ENCODE measurements at places on chromosomes 6 and 20.

GRCh38 chr20:50487397-50487796, 22.8 kb upstream of the PTPN1 start:
- DNase-seq = no peak

DNA sequence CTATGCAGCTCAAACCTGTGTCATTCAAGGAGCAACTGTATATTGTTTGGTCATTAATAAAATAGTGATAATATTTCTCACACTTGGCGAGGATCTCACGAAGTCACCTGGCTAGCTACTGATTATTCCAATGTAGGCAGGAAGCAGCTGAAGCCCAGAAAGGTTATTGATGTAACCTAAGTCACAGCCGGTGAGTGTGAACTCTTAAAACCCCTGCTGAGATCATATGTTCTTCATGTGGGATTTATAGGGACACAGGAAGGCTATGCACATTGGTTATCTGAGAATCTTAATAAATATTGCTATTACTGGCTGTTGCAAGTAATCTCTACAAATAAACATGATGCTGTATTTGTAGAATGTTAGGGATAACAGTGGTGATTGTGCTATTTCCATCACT, 161.4 kb downstream of the TBC1D7 start:
- no peak for DNase-seq

DNA sequence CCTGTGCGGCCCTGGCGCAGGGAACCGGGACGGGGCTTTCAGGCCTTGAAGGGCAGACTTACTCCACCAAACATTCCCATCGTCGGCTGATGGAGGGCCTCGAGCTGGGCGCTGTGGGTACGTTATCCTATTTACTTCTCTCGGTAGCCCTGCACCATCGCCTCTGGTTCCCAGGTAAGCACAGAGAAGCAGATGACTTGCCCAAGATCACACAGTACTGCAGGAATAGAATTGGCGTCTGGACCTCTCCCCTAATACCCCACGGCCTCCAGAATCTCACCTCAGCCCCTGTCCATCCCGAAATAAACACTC, 46.4 kb downstream of the PDYN start:
- DNase-seq = no peak

DNA sequence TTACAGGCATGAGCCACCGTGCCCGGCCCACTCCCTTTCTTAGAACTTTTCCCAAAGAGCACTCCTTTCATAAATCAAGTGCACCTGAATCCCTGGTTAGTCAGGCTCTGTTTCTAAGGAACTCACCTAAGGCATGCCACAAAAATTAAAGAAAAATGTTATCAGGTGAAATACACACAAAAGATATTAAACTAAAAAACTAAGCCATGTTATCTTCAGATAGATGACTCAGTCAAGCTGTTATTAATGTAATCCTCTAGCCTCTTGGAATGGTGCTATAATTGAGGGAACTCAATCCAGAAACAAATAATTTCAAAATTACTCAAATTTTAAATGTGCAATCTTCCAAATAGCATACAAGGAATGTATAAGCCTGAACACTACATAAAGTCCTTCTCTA, 83.0 kb downstream of the TENT5A start:
- DNase-seq = no peak

DNA sequence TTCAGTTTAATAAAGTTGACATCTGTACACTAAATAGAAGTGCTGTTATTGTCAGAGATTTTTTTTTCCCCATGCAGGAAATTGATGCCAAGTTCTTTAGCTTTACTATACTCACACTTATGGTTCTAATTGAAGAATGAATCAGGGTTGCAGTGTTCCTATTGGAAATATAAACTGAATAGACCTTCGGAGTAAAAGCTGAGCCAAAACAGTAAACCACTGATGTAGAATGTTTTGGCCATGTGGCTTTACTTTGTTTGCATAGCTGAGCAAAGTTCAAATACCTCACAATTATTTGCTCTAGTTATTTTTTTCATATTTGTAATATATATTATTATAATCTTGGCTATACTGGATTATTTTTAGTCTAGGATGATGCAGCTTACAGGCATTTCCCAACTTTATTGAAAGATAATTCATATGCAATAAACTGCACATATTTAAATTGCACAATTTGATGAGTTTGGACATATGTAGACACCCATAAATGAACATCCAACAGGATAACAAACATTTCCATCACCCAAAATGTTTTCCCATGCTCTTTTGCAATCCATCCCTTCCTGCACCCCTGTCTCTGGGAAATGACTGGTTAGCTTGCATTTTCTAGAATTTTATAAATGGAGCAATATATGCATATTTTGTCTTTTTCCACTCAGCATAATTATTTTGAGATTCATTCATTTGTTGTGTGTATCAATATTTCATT, 105.8 kb upstream of the NOX3 start:
- DNase-seq = no peak

- no peak for DNase-seq
Observed at GRCh38 chr6:56246541-56246880, 869 bp downstream of the COL21A1 start.

GRCh38 chr20:57316795-57317201, 12.8 kb upstream of the SPO11 start:
- no peak for DNase-seq

GRCh38 chr20:61662968-61663331, 402.7 kb downstream of the TAF4 start:
- DNase-seq = no peak

GRCh38 chr6:166105341-166106075, 62.1 kb downstream of the TBXT start:
- no peak for DNase-seq

- no peak for DNase-seq
Observed at GRCh38 chr6:170435766-170436165, 117.3 kb downstream of the PSMB1 start.

DNA sequence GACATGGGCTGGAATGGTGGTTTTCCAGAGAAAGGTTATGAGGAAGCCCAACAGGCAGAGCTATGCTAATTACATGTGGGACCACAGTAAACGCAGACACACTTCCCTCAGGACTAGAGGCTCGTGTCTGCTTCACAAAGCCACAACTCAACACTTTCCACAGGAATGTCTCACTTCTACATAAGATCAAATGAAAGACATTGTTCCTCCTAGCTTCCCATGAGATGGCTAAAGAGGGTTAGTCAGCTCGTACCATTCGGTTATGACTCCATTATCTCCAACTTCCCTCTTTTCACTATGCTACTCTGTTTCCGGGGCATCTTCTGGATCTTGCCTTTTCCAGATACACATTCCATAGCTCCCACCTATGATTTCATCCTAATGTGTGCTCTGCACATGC, 29.1 kb upstream of the ZC3H12D start:
- DNase-seq = no peak

- DNase-seq = no peak
Observed at GRCh38 chr20:19757487-19758132, 448 bp upstream of the RIN2 start.

GRCh38 chr20:10110151-10110550, 75.4 kb downstream of the ANKEF1 start:
- DNase-seq = no peak

DNA sequence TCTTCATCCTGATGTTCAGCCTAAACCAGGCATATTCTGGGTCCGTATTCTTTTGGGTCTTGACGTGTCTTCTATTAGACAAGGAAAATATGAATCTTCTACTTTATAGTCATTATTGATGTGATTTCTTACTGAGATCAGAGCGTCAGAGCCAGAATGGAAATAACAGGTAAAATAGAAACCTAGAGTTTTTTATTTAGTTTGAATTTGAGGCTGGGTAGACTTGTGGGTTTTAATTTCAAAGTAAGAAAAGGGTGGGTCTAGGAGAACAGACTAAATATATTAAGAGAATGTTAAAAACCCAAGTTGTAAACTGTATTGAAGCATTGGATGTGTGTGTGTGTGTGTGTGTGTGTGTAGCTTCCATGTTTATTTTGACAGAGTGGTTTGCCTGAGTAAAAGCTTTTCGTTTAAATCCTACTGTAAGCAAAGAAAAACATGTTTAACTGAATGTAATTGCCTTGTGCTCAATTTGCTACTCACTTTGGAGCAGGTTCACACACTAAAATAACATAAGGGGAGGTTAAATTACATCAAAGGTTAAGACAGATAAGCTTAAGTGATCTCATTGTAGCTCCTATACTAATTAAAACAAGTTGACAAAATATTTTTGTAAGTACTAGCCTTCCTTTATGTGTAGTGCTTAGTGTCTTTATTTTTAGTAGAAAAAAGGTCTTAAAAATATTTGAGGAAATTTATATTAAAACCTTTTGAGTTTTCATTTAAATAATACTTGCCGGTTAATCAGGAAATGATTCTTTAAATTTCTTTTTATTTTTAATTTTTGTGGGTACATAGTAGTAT, 17.4 kb downstream of the HECA start:
- DNase-seq = no peak

DNA sequence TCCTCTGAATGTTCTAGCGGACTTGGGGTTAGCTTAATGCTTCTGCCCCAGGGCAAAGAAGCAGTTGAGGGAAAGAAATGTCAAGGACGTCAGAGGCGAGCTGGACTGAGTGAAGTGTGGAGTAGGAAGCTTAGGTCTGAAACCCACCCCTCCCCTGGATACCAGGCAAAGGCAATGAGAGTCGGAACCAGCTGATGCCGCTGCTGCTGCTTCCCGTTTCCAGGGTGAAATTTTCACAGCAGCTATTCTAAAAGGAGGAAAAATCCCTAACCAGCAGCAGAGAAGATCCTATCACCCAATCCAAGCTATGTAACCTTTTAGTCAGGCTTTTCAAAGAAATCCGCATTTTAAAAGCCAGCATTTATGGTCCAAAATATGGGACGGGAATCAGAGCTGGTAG, 564.3 kb downstream of the LMBRD1 start:
- no peak for DNase-seq

DNA sequence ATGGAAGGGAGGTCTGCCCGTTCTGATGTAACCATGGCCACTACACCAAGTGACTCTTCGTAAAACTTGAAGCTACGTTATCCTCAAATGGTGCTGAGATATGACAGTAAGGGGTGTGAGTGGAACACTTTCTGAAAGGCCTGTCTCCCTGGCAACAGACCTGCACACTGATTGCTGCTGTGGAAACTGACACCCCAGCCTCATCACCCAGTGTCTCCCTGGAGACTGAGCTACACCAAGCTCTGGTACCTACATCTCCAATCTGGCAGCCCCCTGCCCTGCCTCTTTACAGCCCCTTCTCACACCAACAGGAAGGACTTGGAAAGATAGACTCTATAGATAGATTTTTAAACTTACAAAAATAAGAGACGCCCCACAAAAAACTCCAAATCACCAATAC, 13.2 kb downstream of the PI16 start:
- no peak for DNase-seq

DNA sequence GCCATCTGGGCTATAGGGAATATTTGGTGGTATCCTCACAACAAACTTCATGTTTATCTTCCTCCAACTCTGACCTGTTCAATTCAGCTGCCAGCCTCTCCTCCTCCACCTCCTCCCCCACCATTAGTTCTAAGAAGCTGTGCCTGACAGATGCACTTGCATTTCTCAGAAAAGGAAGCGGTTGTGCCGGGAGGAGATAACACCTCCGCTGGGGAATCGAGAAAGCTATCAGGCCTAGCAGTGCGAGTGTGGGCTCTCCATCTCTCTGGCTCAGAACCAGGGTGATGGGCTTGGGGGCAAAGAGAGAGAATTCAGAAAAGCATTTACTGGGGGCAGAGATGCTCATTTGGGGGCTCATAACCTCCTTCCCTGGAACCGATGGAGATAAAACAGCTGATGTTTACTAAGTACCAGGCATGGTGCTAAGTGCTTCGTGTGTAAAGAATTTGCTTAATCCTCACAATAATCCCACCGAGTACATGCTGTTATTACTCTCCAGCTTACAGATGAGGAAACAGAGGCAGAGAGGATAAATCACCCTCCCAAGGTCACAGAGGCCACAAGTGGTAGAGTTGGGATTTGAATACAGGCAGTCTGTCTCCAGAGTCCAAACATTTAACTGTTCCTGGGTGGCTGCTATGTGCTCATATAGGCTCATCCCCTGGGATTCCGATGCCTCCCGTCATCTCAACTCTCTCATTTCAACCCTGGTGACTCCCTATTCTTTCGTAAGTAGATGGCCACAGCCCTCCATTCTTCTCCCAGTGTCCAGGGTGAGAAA, 38.3 kb downstream of the COX4I2 start:
- peak; percentile 18 for DNase-seq

GRCh38 chr6:158789115-158789917, 29.9 kb downstream of the EZR start:
- peak; percentile 28 for DNase-seq

DNA sequence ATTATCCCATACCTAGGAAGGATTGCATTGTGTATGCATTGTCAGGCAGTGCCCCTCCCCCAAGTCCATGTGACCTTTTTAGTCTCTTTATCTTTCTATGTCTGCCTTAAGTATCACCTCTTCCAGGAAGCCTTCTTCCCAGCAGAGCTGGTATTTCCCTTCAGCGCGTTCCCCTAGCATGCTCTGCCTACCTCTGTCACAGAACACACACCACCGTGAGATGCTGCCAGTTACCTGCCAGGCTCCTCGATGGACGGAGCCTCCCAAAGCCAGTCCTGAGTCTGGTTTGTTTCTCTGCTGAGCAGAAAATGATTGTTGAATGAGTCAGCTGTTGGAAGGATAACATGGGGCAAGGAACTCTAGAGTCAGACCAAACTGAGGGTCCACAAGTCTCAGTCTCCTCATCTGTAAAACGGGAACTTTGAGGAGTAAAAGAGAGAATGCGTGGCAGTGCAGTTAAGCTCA, 11.3 kb upstream of the ZNF335 start:
- no peak for DNase-seq

DNA sequence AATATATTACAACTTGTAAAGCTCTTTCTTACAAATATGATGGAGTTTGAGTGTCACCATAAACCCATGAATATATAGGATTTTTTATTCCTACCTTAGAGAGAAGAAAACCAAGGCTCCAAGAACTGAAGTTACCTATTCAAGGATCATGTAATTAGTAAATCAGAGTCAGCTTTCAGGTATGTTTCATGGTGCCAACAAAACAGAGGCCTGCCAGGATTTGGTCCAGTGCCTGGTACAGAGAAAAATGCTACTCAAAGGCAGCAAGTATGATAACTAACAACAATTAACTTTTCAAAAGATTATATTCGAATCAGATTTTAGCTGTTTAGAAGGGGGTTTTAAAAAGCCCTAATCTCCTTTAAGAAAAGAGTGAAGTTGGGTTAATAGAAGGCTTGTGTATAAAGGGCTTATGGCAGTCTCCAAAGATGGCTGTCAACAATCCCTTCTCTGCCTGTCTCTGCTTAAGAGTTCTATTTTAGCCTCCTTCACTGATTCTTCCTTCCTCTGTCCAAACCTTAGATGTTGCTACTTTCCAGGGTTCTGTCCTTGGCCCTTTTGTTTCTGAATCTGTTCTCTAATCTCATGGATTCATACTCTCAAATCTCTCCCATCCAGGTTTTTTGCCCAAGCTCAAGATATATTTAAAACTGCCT, 7.8 kb downstream of the MAP3K7 start:
- DNase-seq = no peak

DNA sequence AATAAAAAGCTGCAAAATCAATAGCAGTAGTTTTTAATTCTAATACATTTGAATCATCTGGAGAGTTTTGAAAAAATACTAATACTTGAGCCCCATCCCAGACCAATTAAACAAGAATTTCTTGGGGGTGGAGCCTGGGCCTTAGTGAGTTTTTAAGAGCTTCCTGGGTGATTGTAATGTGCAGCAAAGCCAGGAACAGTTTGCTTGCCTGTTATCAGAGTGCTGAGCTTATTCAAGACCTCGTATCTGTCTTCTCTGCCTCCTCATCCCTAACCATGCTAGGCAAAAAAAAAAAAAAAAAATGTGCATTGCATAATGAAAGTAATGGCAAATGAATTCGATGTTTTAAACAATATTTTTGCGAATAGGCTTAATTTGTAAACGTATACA, 36.4 kb upstream of the MYB start:
- DNase-seq = no peak

GRCh38 chr6:125963817-125964216, 7.2 kb downstream of the HINT3 start:
- no peak for DNase-seq

- no peak for DNase-seq
Observed at GRCh38 chr6:113893866-113894265, 36.7 kb downstream of the MARCKS start.
